ENCODE measurements at places on chromosomes 7 and 10.

GRCh38 chr7:69674701-69675182, 76.5 kb downstream of the AUTS2 start:
- no peak for DNase-seq

GRCh38 chr7:127988751-127989150, 42.5 kb downstream of the LRRC4 start:
- no peak for DNase-seq

- no peak for DNase-seq
Measured at GRCh38 chr7:69122953-69123352, 475.3 kb upstream of the AUTS2 start.

DNA sequence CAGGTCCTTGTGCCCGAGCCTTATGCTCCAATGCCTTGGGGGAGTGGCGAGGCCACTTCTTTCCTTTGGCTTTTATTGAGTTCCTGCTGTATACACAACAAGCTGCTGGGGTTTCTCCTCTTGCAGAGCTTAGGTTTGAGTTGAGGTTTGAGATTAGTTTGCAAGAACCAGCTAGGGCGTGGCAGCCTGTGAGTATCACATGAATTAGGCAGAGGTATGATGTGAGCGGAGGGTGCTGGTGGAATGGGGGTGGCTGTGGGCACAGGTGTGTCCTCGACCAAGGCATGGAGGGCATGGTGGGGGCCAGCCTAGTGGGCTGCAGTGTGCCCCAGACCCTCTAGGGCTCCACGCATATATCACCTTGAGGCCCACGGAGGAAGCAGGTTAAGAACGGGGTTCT, 123.3 kb downstream of the DOCK1 start:
- no peak for DNase-seq

- DNase-seq: no peak
Measured at GRCh38 chr10:30594077-30594476, 35.5 kb downstream of the LYZL2 start.

- DNase-seq: no peak
Measured at GRCh38 chr7:105643851-105644250, 62.6 kb upstream of the EFCAB10 start.

GRCh38 chr7:146701166-146701565, 584.6 kb downstream of the CNTNAP2 start:
- no peak for DNase-seq

DNA sequence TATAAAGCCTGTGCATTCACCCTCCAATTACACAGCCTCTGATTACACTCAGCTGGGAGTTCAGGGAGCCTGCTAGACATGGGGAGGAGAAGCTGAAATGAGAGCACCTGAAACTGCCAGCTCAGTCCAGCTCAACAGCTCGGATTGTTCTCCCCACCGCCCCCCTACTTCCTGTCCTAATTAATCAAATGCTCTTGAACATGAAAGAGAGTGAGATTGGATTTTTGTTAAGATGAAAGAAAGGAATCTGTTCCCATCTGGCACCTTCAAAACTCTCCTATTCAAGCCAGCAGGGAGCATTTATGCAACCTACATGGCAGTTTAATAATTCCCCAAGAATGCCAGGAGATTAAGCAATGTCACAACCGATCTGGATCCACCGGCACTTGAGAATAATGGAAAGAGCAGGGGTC, 98.0 kb downstream of the NPSR1 start:
- DNase-seq: no peak

DNA sequence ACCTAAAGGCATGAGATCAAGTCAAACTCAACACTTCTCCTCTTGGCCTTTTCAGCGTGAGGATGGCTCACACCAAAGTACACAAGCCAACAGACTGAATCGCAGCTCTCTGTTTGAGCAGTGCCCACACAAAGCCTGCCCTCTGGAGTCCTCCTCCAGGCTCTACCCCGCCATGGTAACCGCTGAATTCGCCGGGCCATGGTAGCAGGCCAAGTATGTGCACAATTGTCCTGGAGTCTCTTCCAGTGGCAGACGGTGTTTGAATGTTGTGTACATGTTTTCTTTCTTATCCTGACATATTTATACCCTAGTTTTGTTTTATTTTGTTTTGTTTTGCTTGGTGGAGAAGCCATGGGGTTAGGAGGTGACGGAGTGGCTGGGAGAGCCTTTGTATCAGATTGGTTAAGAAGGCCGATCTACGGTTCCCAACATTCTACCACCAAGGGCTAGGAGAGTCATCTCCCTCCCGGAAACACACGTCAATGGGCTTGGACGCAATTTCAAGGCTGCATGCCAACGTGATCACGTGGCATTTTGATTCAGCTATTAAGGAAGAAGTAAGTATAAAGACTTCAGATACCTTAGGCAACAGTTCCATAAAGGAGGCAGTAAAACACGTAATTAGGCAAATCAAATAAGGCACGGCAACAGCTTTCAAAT, 12.1 kb upstream of the SHH start:
- DNase-seq: no peak
